ENCODE measurements at places on chromosomes 6 and 20.

GRCh38 chr20:53828682-53829254, 235.1 kb upstream of the ZNF217 start:
- DNase-seq: no peak

DNA sequence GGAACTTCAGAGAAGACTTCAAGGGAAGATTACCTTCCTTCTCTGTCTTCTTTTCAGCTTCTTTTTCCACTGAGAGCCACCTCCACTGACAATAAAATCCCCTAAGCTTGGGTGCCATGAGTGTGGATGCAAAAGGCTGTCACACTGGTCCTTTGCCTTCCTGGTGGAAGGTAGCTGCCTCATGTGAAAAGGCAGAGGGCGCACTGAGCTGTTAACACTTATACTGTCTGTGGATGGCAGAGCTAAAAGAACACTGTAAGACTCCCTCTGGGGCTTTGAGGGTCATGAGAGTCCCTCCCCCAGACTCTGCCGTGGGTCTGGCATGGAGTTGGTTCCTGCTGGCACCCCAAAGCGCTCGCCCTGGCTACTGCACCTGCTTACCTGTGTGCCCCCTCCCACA, 536.7 kb upstream of the IMPG1 start:
- DNase-seq: no peak

DNA sequence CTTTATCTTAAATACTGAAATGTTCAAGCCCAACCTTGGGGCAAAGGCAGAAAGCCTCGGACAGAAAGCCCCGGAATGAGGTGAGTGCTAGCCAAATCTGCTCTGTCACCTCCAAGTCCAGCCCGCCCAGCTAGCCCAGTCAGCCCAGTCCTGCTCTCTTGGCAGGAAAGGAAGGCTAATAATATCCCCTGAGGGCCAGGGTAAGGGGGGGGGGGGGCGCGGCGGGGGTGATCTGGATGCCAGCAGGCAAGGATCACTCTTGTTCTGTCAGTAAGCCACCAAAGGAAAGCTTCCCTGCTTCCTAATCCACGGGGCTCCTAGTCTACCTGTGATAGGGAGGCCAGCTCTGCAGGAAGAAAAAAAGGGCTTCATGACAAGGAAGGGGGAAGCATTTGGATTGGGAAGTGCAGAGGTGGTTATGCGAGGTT, 1.1 kb downstream of the NDRG3 start:
- no peak for DNase-seq

DNA sequence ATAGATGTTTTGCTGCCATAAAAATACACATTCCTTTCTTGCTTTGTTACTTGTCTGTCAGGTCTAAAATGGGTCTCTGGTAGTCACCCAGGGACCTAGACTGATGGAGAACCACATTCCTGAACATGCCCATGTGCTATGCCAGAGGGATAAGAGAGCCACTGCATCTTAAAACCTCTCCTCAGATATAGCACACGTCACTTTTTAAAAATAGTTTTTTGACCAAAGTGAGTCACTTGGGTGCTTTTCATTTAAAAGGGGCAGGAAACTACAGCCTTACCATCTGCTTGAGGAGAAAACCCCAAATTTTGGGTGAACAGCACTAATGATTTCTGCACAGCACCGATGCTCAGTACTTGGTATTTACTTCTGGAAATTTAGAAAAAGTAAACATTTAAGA, 197.8 kb downstream of the OGFRL1 start:
- DNase-seq: no peak

DNA sequence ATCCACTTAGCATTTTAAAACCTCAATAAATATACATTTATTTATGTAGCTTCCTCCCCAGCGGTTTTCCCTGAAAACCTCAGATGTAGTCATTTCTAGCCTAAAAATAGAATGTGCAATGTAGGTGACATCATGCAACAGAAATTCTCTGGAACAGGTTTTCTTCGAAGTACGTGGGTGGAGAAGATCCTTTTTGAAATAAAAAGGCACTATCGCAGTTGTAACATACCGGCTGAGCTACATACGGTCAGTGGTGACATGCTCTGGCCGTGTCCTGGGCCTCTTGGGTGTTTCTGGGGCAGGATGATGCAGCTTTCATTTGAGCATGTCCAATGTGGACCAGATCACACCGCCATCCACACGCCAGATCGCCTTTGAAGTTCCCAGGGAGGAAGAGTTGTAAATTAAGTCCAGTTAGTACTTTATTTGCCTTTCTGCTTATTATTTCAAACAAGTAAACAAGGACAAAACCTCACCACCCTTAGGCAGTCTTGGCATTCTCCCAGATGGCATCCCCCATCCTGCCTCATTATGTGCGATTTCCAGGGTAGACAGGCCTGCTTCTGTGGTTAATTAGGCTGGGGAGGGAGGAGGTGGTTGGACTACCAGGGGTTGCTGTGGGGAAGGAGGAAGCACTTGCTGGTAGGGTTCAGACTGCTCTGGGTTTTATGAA, 109.5 kb upstream of the CLDN20 start:
- no peak for DNase-seq

- DNase-seq: no peak
Observed at GRCh38 chr6:93975159-93975558, 555.8 kb upstream of the EPHA7 start.

DNA sequence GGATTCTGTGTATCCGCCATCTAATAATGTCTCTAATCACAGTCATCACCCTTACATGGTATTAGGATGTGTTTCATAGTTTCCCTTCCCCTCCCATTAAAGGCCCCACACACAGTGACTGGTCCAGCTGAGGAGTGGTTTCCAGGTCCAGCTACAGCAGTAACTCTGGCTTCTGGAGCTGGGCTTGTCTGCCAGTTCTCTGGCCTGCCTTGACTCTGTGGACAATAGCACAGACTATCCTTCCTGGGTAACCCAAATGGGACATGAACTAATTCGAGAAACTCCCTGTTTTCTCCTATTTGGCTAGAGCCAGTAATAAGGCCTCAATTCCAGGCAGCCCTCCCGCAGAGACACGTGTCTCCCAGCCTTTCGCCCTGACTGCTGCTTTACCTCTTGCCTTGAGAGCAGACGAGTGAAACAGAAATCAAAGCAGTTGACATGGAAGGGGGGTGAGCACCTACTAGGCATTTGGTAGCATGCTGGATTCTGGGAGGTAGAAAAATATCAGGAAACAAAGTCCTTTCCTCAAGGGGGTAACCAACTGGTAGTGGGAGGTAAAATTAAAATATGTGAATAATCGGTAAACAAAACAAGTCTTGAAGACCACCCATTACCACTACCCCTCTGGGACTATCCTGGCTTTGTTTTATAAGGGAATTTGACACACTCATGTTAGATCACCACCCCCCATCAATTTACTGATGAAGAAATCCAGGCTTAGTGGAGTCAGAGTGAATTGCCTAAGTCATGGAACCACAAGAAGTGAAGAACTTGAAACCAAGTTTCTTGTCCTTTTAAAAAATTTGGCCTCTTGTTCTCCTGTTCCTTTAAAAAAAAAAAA, 1.2 kb downstream of the TRAF3IP2 start:
- DNase-seq: no peak

- peak; percentile 20 for DNase-seq
Observed at GRCh38 chr6:38021029-38021428, 201.5 kb downstream of the ZFAND3 start.
